Suppressor macrophage treated with lipopolysaccharide for 4 hours (primary cell): ENCODE measurements at places on chromosomes 6 and 20.
A peak's percentile ranks its signal among the peaks of the same experiment; 100 is the strongest.

GRCh38 chr6:1385129-1386037 lies 4.0 kb upstream of the FOXF2 start:
- no peak for DNase-seq

DNA sequence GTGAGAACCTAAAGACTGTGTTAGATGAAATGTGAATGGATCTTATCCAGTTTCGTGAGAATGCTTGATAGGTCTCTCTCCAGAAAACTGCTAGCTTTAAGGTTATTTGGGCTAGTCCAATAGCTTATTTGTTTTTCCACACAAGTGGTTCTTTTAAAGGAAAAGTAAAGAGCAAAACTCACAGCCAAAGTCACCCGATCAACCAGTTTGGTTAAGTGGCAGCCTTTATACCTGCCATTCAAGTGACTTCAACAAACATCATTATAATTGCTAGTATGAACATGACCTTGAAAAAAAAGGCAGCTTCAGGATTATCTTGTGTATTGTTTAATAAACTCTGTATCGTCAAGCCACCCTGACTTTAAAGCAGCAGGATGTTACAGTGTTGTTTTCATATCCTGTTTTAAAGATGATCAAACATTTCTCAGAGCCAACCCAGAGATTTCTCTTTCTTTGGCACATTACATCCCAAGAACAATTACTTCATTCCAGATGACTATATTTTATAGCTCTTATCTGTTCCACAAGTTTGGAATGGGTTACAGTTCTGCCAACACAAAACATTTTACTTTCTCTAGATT lies 253.4 kb downstream of the EPHA7 start:
- DNase-seq = no peak

DNA sequence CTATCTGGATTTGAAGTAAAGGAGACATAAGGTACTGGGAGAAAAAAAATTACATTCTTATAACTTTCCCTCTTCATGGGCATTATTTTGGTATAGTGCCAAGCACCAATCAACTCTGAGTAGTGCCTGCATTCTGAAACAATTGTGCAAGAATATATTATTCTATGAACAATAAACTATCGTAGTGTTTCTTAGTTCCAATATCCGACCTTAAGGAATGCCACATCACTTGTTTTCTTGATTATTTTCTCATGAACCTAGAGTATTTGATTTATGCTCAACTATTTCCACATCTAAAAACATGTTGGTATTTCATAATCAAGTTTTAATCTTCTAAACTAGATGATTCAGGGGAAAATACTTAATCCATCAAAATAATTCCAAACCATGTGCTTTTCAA lies 294.4 kb upstream of the TBX18 start:
- no peak for DNase-seq

- DNase-seq = no peak
These were observed 498.3 kb upstream of the AGPAT4 start for GRCh38 chr6:161772176-161772575.

DNA sequence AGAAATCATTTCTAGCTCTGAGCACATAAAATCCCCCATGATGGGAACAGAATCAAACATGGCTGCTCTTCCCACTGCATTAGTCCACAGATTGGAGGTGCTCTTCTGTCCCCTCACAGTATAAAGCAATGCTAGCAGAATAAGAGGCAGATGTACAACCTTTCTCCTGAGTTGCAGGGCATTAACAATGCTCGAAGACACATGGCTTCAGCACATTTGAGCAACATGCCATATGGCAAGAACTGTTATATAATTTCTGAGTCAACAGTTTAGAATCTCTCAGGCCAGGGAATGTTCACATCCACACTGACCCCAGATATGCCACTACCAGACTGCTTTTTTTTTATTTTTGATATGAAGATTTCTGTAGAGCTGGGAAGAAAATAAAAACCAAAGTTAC lies 119.6 kb downstream of the KIF13A start:
- no peak for DNase-seq

DNA sequence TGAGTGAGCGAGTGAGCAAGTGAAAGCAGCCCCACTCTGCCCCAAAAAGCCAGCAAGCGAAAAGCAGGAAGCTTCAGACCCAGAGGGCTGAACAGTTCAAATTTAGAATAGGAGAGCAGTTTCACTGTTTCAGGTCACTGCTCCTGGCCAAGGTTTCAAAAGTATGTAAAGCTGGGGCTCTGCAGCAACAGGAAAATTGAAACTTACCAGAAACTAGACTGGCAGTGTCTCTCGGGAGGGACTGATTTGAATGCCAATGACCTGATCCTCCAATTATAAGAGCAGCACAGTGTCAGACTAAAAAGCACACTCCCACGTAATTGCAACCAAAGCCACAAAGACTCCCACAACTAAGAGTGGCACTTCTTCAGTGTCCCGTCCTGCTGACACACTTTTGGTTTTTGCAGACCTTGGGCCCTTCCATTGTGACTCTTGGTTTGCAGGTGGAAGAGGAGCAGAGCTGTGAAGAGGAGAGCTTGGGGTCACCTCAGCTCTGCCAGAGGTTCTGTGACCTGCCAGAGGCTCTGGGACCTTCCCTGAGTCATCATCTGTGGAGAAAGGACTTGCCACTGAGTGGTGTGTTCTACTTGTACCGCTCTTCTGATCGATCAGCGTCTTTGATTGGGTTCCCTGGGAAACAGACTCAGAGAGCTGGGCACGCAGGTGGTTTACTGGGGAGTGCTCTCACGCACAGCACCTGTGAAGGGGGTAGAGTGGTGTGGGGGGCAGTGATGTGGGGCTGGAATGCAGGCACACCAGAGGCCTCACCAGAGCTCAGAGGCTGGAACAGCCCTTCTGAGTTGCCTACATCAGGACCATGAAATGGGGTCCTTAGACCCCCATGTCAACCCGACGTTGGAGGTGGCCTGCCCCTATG lies 52.7 kb upstream of the PTGIS start:
- peak; percentile 39 for DNase-seq

- peak; percentile 79 for DNase-seq
These were observed 74.0 kb upstream of the RALGAPA2 start for GRCh38 chr20:20786428-20786827.

GRCh38 chr20:57749869-57750268 lies 40.1 kb upstream of the PMEPA1 start:
- DNase-seq = peak; percentile 56

DNA sequence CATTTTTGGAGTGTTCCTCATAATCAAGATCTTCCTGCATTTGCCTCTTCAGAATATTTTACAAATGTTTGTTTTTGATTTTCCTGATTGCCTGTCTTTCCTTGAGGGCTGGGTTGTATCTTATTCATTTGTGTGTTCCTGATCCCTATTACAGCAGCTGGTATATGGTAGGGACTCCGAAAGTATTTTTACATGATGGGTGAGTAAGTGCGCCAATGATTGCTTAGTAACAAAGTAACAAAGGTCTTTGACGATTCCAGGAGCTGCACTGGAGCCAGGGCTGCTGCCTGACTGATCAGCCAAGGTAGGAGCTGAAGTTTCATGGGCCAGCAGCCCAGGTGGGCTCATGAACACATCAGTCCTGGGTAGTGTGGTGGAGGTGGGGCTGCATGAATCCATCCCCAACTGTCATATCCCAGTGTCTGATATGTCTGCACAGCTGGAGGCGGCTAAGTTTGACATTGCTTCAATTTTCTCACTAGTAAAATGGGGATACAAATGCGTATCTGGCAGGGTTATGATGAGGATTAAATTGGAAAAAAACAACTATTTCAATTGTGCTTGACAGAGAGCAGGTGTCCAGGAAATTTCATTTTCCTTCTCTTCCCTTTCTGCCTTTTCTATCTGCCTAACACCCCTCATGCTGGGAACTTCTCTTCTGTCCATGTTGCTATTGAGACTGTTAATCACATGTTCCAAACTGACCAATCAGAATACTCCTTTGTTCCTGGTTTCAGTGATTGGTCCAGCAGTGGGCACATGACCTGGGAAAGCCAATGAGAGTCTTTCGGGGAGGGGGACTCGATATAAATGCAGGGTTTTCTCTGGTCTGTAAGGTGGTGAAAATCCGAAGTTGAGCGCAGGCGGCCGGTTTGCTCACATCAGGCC lies 90.7 kb downstream of the CDH26 start:
- DNase-seq = no peak

GRCh38 chr20:50297498-50298376 lies 107.1 kb downstream of the CEBPB start:
- peak; percentile 56 for DNase-seq

GRCh38 chr6:123808556-123808955 lies 4.9 kb downstream of the NKAIN2 start:
- DNase-seq = no peak

DNA sequence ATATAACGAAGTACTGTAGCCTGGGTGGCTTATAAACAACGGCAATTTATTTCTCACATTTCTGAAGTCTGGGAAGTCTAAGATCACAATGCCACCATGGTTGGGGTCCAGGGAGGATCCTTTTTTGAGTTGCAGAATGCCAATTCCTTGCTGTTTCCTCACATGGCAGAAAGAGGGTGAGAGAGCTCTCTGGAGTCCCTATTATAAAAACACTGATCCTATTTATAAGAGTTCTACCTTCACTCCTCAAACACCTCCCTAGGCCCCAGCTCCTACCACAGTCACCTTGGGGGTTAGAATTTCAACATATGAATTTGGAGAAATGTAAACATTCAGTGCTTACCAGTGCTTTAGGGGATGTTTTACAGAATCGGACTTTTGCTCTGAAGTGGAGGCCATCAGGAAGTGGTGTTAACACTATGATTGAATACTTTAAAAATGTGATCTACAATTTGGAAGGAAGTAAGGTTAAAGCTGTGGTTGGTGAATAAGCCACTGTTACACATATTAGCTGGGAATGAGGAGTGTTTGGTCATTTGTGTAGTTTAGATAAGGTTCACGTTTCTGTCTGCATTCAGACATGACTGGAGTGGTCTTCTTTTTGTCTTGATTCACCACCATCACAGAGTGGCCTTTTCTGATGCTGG lies 79.9 kb upstream of the SPTLC3 start:
- no peak for DNase-seq

DNA sequence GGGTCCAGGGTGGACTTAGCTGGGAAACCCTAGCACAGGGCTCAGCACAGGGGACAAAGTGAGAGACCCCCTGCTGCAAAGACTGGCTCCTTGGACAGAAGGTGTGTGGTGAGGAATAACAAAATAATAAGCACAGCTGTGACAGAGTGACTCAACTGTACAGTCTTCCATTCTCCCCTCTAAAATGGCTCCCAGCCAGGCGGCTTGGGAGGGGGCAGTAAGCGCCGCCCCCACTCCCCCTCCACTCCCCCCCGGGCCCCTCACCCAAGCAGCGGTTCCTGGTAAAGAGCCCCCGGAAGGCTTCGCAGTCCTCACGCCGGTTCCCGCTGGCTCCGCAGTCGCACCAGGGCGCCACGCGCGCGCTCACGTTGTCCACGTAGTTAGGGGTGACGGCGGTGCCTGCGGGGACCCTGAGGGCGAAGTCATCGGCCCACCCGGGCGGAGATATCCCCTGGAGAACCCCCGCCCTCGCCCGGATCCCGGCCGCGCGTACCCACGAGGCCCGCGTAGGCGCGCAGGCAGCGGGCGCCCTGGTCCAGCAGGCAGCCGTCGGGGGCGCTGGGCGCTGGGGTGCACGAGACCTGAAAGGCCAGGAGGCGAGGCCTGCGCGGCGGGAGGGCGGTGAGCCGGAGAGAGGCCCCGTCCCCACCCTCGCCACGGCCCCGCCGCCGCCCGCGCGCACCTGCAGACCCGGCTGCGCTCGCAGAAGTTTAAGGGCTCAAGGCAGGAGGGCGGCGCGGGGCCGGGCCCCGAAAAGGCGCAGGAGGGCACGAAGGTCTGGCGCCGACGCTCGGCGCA lies 2.7 kb downstream of the GFRA4 start:
- DNase-seq = no peak

DNA sequence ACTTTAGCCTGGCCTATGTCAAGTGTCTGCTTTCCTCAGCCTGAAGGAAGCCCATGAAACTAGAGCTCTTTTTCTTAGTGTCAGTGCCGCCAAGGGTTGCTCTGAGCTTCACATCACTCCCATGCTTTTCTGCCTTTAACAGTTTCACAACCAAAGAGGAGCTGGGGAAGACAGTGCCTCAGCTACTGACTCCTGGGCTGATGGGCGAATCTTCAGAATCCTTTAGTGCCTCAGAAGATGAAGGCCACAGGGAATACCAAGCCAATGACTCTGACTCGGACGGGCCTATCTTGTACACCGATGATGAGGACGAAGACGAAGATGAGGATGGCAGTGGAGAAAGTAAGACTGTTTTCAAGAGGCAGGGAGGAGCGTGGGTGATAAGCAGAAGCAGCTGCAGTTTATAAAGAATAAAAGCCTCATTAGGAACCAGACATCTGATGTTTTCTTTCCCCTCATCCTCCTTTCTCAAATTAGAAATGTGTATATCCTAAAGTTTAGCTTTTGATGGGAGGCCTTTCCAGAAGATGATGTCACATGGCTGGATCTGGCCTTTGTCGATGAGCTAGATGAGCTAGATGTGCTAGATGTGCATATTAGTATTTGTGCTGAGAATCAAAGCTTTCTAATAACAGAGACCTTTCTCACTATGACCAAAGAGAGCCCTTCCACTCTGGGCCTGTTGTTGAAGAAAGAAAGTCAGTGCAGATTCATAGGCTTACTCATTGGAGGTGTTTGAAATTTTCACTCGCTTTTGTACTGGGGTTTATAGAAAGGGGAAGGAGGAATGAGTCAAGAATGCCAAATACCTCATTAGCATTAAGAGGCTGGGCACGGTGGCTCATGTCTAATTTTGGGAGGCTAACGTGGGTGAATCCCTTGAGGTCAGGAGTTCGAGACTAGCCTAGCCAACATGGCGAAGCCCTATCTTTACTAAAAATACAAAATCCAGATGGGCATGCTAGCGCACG lies 70.7 kb upstream of the LTV1 start:
- peak; percentile 63 for DNase-seq

- no peak for DNase-seq
These were observed 90.6 kb downstream of the TIAM2 start for GRCh38 chr6:155085582-155086257.

DNA sequence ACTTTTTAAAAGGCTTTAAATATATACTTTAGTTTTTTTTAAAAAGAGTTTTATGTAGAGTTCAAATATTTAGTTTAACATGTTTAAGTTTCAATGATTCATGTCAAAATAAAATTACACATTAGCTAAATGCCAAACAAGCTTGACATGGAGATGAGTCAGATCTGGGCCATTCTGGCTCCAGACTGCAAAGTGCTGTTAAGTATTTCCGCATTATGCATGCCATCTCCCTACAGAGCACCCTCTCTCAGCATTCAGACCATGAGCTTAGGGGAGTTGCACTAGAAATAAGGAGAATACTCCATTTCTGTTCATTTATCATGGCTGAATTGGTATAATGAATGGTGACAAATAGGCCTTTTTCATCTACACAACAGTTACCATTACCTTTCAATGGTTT lies 21.5 kb upstream of the HS3ST5 start:
- DNase-seq = no peak

- no peak for DNase-seq
These were observed at the start of gene SMOC2 for GRCh38 chr6:168440520-168441433. Gene SMOC2, plus strand, starts transcription at chr6:168441184. Its CDS starts 187 bp downstream, at chr6:168441371.

- DNase-seq = peak; percentile 45
These were observed 73.1 kb downstream of the AGPAT4 start for GRCh38 chr6:161200610-161201370.

DNA sequence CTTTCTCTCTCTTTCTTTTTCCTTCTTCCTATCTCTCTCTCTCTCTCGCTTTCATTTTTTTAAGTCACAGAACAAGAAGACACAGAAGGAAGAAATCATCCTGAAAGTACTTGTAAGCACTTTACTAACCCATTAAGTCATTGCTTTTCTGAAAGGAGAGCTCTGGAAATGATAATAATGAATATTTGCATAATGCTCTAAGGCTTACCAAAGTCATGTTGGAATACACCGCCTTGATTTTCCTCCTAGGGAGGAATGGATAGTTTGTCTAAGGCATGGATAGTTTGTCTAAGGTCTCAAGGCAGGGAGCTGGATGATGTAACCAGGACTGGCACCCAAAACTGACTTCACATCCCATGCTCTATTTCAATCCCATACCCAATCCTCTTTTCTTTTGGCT lies 12.9 kb upstream of the CTCFL start:
- no peak for DNase-seq
